NCI-H1417 (cell line): ENCODE measurements at places on chromosomes 5 and 9.
A peak's percentile ranks its signal among the peaks of the same experiment; 100 is the strongest.

- DNase-seq = no peak
These were observed 55.7 kb downstream of the THBS4 start for GRCh38 chr5:80090884-80091166.

DNA sequence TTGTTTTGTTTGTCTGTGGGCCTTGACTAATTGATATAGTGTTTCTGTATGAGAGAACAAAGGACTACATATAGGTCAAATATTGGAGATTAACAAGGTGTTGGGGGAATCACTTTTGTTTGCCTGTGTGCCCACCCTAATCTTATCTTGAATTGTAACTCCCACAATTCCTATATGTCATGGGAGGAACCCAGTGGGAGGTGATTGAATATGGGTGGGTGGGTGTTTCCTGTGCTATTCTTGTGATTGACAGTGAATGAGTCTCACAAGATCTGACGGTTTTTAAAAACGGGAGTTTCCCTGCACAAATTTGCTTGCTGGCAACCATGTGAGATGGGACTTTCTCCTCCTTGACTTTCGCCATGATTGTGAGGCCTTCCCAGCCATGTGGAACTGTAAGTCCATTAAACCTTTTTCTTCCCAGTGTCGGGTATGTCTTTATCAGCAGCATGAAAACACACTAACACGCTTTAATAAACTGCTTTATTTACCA, 64.9 kb upstream of the HSPB3 start:
- no peak for DNase-seq

- DNase-seq = no peak
These were observed 335.4 kb downstream of the MSX2 start for GRCh38 chr5:175059687-175060211.

DNA sequence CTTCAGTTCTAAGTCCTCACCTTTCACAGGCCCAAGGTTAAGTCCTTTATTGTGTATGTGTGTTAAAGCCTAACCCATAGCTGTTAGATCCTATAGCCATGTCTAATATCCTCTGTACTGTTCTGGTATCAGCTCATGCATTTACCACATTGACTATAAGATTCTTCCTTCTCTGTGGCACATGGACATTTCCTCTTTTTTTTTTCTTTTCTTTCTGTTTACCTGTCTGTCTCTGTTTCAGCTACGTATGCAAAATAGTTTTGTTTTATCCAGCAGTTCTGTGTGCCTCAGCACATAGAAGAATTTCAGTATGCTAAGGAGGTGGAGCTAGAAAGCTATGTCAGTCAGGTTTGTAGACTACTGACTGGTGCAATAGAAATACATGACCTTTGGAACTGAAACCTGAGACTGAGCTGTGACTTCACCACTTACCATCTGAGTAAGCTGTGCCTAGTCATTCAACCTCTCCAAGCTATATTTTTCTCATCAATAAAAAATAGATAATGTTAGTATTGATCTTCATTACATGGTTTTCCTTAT, 155.6 kb upstream of the VLDLR start:
- peak; percentile 9 for DNase-seq

- DNase-seq = no peak
These were observed 27.2 kb downstream of the DEPDC1B start for GRCh38 chr5:60672693-60673264.

GRCh38 chr5:154934881-154935280, 3.1 kb downstream of the GEMIN5 start:
- no peak for DNase-seq

- DNase-seq = no peak
These were observed 23.4 kb upstream of the FAT2 start for GRCh38 chr5:151614565-151614964.

- DNase-seq = no peak
These were observed 637 bp downstream of the CBY3 start for GRCh38 chr5:179680014-179680779.

GRCh38 chr5:77881528-77881927, 105.4 kb upstream of the TBCA start:
- DNase-seq = no peak
